Adipocyte (in vitro differentiated cells): ENCODE measurements at places on chromosomes 2 and 18.
A peak's percentile ranks its signal among the peaks of the same experiment; 100 is the strongest.

- no peak for DNase-seq
These were observed 106.4 kb downstream of the PID1 start for GRCh38 chr2:229164545-229165249.

GRCh38 chr2:167293943-167294775, 405.9 kb downstream of the XIRP2 start:
- DNase-seq, result peak; percentile 43

DNA sequence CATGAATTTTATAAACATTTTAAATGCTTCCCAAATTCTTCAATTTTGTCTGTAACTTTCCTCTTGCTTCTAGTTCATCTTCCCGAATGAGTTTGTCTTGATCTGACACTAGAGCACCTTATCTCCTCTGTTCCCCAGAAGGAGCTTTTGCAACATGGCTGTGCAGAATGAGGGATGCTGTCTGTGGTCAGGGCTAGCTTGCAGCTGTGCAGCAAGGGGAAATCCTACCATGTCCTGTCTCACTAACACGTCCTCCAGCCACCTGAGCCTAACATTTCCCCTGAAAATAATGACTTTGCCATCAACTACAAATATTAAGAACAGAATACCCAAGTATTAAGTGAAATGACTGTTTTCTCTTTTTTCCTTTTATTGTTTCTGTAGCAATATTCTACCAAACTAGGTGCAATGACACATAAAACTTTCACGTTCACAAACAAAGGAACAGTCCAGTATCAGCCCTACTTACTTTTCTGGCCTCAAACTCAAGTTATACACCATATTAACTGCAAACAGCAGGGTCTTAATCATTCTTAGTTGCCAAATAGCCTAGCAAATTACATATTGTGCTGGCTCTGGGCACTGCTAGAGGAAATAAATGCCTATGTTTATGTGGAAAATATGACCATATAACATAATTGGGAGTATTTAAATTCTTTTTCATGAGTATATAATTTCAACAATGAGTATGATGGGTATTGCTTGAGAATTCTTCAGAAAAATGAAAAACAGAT, 423.3 kb downstream of the CMPK2 start:
- no peak for DNase-seq

- DNase-seq, result no peak
These were observed 87.8 kb downstream of the CALCRL start for GRCh38 chr2:187360286-187360685.

DNA sequence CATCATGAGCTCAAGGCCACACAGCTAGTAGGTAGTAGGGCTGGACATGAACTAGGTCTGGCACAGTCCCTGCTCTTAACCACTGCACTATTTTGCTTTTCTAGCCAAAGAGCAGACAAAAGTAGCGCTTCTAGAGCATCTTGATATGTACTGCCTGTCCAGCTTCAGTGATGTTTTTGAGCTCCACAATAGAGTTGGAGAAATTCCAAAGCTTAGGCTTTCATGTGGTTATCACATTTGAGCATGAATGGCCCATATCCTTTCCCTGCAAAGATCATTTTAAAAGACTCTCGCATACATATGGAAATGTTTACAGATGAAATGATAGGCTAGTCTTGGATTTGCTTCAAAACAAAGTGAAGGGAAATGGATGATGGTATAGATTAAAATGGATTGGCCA, 128.7 kb downstream of the MAP3K20 start:
- no peak for DNase-seq

- no peak for DNase-seq
These were observed 54.5 kb downstream of the MBP start for GRCh38 chr18:77077941-77078689.

GRCh38 chr18:58966005-58966677, 101.5 kb downstream of the ZNF532 start:
- DNase-seq, result no peak
